ENCODE measurements at places on chromosomes 6 and 20.

DNA sequence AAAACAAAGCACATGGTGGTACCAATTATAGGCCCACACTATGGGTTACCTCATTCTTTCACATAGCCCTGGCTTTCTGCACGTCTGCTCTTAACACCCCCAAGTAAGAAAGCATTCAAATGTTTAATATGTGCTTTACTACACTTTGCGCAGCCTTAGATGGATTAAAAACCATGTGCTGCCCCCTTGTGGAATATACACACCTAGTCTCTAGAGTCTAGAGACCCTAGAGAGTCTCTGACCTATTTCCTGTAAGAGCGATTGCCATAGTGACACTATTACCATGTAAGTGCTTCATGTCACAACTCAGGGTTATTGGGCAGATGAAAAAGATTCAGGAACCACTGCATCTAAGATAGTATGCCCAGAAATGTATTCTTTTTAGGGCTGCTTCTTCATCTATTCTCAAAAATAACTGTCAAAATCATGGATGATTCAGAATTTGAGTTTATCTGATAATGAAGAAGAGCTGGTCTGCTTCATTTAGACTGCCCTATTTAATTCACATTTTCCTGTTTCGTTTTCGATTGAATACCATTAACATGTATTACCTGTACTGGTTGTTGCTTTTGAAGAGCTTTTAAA, 186.3 kb downstream of the ADGB start:
- peak; percentile 58 for DNase-seq

GRCh38 chr6:68635412-68635705, 277 bp downstream of the ADGRB3 start:
- no peak for DNase-seq

- DNase-seq = no peak
Observed at GRCh38 chr6:128666405-128666804, 146.0 kb upstream of the PTPRK start.

- DNase-seq = no peak
Observed at GRCh38 chr6:163173741-163174140, 240.8 kb upstream of the QKI start.

GRCh38 chr6:102417368-102417998, 1024.0 kb downstream of the GRIK2 start:
- DNase-seq = no peak

GRCh38 chr6:4349931-4350330, 214.6 kb upstream of the ECI2 start:
- no peak for DNase-seq

GRCh38 chr6:21180155-21180554, 413.4 kb upstream of the SOX4 start:
- no peak for DNase-seq

DNA sequence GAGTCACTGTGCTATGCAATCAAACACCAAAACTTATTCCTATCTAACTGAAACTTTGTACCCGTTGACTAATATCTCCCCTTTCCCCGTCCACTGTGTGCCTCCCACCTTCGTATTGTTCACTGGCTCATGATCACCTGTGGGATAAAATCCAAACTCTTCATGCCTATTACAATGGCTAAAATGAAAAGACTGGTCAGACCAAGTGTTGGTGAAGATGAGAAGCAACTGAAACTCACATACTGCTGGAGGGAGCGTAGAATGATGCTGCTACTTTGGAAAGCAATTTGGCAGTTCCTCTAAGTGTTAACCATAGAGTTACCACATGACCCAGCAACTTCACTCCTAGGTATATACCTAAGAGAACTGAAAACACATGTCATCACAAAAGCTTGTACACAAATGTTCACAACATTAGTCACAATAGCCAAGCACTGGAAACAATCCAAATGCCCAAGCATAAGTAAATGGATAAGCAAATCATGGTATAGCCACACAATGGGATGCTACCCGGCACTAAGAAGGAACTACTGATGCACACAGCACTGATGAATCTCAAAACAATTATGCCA, 13.1 kb downstream of the RPS10 start:
- DNase-seq = no peak

GRCh38 chr20:3916364-3916763, 27.2 kb downstream of the PANK2 start:
- no peak for DNase-seq

- DNase-seq = no peak
Observed at GRCh38 chr6:11822346-11822745, 43.7 kb upstream of the ADTRP start.

DNA sequence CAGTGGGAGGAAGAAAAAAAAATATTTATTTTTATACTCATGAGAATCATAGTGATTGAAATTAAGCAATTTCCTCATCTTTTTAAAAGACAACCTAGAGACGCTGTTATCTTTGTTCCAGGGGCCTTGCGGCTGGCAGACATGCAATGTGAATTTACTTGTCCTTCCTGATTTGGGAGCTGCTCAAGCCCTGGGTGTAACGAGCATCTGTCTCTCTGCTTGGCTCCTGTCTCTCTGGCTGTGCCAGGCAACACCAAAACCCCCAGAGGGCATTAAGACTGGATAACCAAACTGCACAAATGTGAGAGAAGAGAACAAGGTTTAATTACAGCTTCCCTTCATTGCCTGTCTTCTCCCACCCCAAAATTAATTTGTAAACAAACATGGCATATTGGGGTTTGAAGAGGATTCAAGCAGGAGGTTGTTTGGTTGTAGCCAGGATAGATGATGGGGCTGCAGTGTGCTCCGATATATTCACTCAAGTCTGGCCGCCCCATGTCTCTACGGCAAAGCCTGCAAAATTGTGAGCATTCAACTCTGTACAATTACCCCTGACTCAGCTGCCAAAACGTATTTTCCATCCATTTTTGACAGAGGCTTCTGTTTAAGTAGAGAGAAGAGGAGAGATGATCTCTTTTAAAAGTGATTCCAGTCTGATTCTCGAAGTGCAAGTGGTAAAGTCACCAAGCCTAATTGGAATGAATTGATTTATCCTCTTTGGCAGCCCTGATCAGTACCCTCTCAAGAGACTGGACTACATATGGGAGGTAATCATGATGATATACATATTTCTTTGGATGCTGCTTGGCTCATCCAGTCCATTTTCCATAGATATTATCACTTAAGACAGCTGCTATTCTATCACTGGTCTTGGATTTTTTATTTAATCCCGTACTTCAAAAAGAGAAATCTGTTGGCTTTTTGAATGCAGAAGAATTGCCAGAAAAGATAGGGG, 170.2 kb downstream of the SLC24A3 start:
- DNase-seq = no peak

DNA sequence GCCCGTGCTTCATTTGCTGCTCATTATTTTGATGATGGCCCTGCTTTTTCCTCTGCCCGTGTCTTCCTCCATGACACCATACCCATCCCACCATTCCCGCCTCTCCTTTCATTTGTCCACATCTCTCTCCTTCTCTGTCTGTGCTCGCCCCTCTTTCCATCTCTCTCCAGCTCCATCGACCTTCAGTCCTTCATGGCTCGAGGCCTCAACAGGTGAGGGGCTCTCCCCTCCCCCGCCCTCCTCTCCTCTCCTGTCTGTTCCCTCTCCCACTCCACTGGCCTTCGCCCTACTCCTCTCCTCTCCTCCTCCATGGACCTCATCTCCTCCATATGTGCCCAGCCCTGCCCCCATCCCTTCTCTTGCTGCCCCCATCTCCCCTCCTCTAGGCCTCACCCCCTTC, 12.1 kb upstream of the ZBTB9 start:
- no peak for DNase-seq

GRCh38 chr6:170152989-170153388, 137.9 kb downstream of the DLL1 start:
- no peak for DNase-seq

- DNase-seq = no peak
Observed at GRCh38 chr20:59945731-59946130, 5.5 kb downstream of the FAM217B start.

GRCh38 chr6:19024737-19025136, 637.6 kb downstream of the RNF144B start:
- DNase-seq = no peak

- DNase-seq = no peak
Observed at GRCh38 chr20:40397467-40397866, 291.6 kb downstream of the MAFB start.

GRCh38 chr6:122116119-122116834, 283.2 kb upstream of the HSF2 start:
- DNase-seq = no peak

GRCh38 chr6:13278991-13279390, 49.3 kb downstream of the TBC1D7 start:
- no peak for DNase-seq

DNA sequence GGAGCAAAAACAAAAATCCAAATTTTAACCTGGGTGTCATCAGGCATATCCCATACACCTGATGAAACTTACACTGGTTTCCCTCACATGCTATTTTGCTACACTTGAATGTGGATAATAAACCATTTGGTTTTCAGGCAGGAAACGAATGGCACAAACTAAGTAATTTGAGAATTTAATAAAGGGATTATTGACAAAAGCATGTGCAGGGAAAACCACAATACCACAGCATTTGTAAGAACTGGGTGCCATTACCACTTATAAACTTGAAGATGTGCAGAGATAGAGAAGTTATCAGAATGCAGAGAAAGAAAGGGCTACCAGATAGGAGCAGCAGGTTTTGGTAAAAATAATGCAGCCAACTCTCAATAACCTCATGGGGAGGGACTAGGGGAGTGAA, 151.2 kb downstream of the RFX6 start:
- no peak for DNase-seq

- DNase-seq = peak; percentile 14
Observed at GRCh38 chr20:18279242-18279641, 9.1 kb upstream of the ZNF133 start.

DNA sequence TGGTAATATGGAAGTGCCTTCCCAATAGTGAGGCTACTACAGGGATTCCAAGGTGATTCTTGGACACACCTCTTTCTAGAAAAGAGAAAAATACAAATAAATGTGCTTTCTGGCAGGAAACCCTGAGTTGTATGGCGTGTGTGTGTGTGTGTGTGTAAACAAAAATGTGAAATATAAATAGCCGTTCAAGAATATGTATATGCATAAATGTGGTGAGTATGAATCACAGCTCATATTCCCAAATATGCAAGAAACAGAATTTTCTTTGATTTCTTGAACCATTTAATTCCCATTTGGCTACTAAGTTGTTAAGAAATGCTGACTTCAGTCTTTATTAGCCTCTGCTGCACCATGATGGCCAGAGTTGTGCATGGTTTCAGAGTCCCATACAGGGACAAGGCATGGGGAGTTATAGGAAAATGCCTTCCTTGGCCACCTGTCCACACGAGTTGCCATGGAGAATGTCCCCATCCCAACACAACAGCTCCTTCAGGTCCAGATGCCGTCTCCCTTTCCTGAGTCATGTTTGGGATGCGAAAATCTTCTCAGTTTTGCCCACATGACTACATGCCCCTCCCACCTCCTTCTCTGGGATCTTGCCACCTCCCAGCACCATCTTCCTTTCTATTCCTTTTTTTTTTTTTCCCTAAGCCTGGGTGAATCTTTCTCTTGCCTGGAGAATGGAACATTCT, 312.4 kb upstream of the ECI2 start:
- no peak for DNase-seq

DNA sequence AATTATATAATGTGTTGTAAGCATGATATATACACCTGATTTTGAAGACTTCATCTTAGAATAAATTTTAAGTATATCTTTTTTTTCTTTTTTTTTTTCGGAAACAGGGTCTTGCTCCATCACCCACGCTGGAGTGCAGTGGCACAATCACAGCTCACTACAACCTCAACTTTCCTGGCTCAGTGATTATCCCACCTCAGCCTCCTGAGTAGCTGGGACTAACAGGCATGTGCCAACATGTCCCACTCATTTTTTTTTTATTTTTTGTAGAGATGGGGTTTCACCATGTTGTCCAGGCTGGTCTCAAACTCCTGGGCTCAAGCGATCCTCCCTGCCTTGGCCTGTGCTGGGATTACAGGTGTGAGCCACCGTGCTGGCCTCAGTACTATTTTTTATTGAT, 17.1 kb downstream of the VPS52 start:
- no peak for DNase-seq

- DNase-seq = no peak
Observed at GRCh38 chr20:3572151-3572550, 91.0 kb downstream of the GFRA4 start.

DNA sequence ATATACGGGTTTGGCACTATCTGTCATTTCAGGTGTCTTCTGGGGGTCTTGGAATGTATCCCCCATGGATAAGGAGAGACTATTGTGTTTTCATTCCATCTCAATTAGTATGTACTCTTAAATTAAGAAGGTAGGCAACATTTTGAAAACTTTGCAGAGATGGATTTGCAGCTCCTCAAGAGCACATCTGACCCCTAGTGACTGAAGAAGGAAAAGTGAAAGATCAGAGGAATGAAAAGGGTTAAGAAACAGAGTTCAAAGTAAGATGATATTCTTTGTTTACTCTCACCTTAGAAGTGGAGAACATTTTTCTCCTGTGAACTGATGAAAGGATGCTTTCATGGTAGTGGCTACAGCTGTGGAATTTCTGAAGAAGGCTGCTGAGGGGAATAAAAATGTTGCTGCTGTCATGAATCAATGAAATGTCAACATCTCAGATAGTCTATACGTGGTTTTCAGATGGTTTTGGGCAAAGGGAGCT, 41.5 kb downstream of the SH3BGRL2 start:
- DNase-seq = peak; percentile 3

- DNase-seq = no peak
Observed at GRCh38 chr6:7087066-7087465, 20.7 kb upstream of the RREB1 start.

- DNase-seq = peak; percentile 36
Observed at GRCh38 chr6:5025911-5026819, 22.3 kb upstream of the RPP40 start.

DNA sequence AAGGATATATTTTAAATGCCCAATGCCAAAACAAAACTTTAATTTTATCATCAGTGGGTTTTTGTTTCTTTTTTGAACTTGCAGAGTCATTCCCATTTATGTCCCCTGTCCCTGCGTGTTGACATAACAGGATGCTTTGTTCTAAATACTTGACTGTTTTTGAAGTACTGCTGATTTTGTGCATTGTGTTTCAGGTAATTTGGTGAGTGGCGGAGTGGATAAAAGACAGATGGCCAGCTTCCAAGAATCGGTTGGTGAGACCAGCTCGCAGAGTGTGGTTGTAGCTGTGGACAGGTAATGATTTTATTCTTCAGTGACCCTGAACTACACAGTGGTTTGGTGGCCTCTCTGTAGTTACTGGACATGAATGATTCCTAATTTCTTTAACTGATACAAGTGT, 50.5 kb upstream of the CSE1L start:
- DNase-seq = no peak

- DNase-seq = no peak
Observed at GRCh38 chr6:15044146-15044882, 201.6 kb upstream of the JARID2 start.

- DNase-seq = peak; percentile 56
Observed at GRCh38 chr6:166267526-166267925, 40.7 kb downstream of the PRR18 start.

- no peak for DNase-seq
Observed at GRCh38 chr20:53302695-53303412, 290.8 kb downstream of the ZNF217 start.

- DNase-seq = peak; percentile 92
Observed at GRCh38 chr6:3001773-3002293, 2.1 kb downstream of the NQO2 start.
